ENCODE measurements at places on chromosomes 5 and 9.

GRCh38 chr5:135047347-135047695 lies 13.3 kb upstream of the PITX1 start:
- no peak for DNase-seq

- DNase-seq, result no peak
These were observed 66.8 kb downstream of the RASGEF1C start for GRCh38 chr5:180142021-180142765.

- no peak for DNase-seq
These were observed 145.8 kb downstream of the BARX1 start for GRCh38 chr9:93809204-93809940.

DNA sequence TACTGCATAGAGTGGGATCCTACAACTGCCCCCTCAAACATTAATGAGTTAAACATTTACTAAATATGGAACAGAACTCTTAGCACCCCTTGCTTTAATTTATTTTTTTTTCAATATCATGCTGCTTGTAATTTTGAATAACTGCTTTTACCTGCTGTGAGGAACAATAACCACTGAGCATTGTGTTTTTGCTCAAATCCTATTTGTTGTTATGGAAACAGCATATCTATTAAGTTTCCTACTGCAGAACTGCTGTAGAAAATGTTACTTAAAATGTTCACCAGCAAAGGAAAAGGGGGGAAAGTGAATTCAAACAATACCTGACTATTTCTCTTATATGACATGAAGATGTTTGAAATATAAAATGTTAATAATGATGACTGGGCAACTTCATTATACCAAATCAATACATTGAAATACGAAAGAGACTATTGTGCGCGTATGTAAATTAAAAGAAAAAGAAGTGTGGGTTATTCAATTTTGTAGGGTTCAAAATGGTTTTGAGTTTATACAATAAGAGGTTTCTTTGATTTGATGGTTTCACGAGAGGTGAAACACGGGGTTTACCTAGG lies 1043.8 kb upstream of the NUDT12 start:
- DNase-seq, result no peak

DNA sequence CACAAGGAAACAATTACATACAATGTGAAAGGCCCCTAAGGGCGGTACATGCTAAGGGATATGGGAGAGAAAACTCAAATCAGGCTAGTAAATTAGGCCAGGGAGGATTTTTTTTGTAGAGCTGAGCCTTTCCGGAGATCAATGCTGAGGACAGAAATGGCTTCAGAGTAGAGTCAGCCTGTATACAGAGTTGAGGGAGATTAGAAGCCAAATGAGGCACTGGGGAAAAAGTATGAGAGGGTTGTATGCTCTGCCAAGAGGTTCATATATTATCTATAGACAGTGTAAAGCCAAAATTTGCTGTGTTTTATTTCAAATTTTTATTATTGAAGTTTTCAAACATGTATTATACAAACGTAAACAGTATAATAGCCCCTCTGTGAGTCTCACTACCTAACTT lies 103.1 kb downstream of the BNC2 start:
- DNase-seq, result no peak

DNA sequence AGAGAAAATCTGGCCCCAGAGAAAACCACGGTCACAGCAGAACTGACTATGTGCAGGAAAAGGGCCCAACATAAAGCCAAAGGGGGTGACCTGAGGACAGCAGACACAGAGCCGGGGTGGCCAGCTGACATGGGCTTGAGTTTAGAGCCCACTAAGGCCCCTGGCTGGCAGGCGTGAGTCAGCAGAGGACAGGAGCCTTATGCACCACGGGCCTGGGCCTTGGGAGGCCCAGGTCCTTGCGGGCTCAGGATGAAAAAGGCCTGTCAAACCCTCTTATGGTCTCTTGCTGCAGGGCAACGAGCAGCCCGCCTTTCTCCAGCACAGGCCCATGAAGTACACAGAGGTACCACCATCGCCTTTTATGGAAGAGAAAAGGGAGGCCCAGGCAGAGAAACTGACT lies 19.7 kb downstream of the STK10 start:
- no peak for DNase-seq

DNA sequence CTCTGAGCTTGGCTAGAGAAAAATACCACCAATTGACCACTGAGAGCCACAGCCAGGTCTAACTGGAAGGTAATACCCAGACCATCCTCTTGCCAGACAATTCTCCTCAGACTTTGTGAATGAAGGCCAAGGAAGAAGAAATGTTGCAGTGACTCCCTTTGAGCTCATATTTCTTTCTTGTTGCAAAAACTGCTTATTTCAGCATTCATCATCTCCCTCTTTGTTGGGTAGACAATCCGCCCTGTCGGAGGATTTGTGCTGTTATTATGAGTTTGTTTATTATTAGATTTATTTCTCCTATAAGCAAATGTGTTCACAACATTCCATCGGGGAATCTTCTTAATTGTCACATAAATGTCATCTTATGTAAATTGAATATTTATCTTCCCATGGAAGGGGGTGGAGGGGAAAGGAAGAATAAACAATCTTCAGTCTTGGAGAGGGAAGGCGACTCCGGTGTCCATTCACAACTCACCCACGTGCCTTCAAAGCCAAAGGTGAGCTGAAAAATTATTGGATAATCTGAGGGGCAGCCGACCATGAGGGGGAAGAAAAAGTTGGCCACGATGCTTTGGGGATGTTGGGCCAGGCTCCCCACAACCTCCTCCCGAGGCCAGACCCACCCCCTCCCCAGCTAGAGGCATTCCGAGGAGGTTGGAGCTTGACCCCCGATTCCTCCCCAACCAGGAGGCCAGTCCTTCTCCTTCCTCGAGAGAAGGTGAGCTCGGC lies 1.8 kb upstream of the JADE2 start:
- no peak for DNase-seq

GRCh38 chr9:129889122-129889940 lies 54.1 kb downstream of the USP20 start:
- no peak for DNase-seq

GRCh38 chr5:122846051-122846550 lies 688 bp downstream of the SNX24 start:
- no peak for DNase-seq

DNA sequence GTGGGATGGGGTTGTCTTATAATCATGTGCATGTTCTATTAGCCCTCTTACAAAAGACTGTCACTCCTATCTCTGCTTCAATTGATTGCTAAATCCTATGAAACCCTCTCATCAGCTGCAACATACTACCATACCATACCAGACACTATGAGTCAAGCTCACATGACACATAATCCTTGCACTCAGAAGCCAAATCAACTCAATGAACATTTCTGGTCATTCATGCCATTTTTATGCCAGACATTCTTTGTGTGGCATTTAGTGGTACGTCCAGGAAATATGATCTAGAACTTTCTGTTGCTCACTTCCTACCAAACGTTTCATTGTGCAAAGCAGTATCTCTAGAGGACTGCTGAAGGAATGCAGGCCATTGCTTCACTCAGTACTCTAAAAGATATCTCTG lies 159.2 kb upstream of the GNA14 start:
- no peak for DNase-seq

DNA sequence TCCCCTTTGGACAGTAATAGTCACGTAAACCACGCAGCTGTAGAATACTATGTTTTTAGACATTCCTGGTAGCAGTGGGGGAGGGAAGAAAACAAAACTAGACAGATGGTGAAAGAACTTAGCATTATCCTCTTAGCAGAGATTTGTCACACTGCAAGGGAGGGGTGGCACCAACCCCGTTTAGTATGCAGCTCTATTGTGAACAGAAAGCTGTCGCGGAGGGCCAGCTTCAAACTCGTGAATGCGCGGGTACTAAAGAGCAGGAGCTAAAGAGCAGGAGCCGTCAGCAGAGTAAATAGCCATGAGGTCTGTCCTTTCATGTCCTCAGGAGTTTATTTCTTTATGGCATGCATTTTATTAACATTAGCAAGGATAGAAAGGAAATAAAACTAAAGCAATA lies 141.9 kb upstream of the SLC12A2 start:
- no peak for DNase-seq

- DNase-seq, result no peak
These were observed 198.7 kb upstream of the HAPLN1 start for GRCh38 chr5:83919071-83920041.

DNA sequence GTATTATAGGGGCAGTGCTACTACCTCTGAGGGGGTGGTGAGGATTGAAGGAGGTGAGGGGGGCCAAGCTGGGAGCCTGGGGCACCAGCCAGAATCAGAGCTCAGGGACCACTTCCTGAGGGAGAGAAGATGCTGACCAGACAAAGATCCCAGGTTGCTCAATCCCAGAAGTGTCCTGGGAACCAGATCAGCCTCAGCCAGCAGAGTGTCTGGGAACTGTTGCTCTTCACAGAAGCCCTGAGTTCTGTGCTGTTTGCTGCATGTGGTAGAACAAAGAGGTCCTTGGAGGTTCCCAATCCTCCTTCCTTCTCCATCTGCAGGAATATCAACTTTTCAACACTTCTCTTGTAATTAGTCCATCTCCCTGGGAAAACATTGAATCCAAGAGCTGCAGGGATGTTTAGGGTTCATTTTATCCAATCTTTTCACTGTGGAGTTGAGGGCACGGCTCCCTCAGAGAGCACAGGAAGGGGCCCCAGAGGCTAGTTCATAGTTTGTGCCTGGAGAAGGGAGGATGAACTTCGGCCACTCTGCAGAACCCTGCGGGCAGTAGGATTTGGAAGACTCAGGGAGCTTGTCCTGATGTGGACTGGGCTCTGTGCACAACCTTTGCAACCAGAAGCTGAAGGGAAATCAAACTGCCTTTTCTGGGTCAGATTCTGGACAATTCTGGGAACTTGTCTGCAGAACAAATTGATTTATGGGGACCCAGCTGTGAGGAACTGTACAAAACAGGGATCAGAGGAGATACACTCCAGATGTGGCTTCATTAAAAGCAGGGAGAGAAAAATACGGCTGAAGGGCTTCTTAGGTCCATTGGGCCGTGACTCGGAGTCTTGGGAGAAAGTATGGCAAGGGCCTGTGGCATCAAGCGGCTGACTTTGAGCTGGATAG lies 57.1 kb downstream of the GALNT12 start:
- DNase-seq, result no peak

- DNase-seq, result no peak
These were observed 1.3 kb upstream of the ZNF366 start for GRCh38 chr5:72508241-72509170.

DNA sequence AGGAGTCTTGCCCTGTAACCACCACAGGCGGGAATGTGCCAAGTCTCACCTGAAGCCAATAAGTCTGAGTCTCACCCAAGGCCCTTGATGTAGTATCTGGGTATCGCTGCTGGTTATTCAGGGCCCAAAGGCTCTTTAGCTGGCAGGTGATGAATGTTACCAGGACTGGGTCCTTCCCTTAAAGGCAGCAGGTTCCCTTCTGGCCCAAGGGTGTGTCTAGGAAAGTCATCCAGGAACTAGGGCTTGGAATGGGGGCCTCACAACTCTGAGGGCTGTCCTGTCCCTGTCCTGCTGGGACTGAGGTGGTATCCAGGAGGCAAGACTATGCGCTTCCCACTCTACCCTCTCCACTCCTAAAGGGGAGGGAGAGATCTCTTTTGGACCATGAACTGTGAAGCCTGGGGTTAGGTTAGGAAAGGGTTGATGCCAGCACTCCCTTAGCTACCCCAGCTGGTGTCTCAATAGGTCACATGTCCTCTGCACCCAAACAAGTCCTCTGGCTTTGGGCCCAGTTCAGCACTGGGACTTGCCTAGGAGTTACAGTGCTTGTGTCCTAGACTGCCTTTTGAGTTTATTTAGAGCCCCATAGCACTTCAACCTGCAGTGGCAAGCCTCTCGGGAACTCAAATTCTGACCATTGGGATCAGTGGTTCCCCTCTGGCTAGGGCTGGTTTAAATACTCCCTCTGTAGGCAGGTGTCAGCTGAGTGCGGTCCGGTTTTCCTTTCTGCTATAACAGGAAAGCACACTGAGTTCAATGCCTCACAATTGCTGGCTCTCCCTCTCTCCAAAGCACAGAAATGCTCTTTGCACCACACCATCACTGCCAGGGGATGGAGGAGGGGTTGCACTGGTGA lies 22.5 kb upstream of the RANBP3L start:
- no peak for DNase-seq

DNA sequence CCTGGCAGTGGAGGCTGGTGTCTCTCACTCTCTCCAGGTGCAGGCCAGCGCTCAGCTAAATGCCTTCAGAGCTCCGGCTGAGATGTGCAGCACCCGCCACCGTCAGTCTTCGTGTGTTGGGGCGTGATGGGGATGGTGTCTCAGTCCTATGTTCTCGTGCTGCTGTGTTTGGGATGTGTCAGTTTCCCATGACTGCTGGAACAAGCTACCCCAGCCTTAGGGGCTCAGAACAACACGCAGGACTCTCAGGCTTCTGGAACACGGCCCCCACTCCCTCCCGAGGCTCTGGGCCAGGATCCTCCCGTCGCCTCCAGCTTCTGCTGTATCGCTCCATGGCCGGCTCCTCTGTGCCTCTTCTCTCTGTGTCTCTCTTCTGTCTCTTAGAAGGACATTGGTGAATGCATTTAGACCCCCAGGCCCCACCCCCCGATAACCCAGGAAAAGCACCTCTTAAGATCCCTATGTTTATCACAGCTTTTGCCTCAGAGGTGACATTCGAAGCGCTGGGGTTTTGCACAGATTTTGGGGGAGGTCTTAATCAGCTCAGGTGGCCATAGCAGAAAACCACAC lies 9.6 kb upstream of the CEP72 start:
- no peak for DNase-seq

DNA sequence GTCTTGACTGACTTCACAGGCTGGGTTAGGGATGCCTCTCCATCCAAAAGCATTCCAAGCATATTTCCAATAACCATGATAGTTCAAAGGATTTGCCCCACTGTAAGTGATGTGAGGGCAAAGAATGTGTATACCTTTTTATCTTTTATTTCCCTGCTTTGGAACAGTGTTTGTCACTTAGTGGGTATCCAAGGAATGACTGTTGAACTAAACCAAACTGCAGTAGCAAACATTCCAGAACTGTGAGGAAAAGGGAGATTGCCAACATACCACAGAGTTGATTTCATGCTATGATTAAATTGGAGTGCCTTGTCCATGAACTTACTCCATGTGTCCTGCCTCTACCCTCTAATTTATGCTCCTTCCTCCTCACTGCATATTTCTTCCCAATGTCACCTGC lies 400.0 kb downstream of the KIAA0825 start:
- DNase-seq, result no peak

DNA sequence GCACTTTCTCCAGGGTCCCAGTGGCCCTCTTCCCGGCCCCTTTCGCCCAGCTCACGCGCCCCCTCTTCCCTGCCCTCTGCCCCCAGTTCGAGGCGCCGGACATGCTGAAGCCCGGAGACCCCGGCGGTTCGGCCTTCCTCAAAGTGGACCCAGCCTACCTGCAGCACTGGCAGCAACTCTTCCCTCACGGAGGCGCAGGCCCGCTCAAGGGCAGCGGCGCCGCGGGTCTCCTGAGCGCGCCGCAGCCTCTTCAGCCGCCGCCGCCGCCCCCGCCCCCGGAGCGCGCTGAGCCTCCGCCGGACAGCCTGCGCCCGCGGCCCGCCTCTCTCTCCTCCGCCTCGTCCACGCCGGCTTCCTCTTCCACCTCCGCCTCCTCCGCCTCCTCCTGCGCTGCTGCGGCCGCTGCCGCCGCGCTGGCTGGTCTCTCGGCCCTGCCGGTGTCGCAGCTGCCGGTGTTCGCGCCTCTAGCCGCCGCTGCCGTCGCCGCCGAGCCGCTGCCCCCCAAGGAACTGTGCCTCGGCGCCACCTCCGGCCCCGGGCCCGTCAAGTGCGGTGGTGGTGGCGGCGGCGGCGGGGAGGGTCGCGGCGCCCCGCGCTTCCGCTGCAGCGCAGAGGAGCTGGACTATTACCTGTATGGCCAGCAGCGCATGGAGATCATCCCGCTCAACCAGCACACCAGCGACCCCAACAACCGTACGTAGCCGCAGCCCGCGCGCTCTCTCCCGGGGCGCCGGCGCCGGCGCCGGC lies 1.0 kb downstream of the PRDM6 start:
- no peak for DNase-seq

Measured in activated CD8-positive, alpha-beta memory T cell treated with anti-CD3 and anti-CD28 coated beads for 48 hours (primary cell).